ENCODE measurements at places on chromosomes 7 and 10.

GRCh38 chr7:130137207-130137606 is 66.9 kb downstream of the KLHDC10 start:
- no peak for DNase-seq

DNA sequence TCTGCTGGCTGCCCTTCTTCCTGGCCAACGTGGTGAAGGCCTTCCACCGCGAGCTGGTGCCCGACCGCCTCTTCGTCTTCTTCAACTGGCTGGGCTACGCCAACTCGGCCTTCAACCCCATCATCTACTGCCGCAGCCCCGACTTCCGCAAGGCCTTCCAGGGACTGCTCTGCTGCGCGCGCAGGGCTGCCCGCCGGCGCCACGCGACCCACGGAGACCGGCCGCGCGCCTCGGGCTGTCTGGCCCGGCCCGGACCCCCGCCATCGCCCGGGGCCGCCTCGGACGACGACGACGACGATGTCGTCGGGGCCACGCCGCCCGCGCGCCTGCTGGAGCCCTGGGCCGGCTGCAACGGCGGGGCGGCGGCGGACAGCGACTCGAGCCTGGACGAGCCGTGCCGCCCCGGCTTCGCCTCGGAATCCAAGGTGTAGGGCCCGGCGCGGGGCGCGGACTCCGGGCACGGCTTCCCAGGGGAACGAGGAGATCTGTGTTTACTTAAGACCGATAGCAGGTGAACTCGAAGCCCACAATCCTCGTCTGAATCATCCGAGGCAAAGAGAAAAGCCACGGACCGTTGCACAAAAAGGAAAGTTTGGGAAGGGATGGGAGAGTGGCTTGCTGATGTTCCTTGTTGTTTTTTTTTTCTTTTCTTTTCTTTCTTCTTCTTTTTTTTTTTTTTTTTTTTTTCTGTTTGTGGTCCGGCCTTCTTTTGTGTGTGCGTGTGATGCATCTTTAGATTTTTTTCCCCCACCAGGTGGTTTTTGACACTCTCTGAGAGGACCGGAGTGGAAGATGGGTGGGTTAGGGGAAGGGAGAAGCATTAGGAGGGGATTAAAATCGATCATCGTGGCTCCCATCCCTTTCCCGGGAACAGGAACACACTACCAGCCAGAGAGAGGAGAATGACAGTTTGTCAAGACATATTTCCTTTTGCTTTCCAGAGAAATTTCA is 1.7 kb downstream of the ADRB1 start:
- no peak for DNase-seq

DNA sequence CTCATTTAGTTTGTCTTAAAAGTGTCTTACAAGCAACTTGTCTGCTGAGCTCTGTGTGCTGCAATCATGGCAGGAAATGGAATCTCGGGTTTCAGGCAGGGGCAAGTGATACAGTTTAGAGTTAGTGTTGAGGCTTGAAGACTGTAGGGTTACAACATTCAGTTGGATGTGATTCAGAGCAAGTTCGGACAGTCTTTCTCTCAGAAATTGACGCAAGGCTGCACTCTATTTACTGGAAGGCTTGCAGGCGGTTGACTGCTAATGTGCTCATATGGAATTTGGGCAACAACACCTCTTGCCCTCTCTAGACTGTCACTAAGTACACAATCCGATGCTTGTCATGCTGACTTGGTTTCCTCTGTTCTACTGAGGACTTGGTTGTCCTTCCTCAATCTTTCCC is 161.7 kb upstream of the BMPER start:
- DNase-seq, result no peak

DNA sequence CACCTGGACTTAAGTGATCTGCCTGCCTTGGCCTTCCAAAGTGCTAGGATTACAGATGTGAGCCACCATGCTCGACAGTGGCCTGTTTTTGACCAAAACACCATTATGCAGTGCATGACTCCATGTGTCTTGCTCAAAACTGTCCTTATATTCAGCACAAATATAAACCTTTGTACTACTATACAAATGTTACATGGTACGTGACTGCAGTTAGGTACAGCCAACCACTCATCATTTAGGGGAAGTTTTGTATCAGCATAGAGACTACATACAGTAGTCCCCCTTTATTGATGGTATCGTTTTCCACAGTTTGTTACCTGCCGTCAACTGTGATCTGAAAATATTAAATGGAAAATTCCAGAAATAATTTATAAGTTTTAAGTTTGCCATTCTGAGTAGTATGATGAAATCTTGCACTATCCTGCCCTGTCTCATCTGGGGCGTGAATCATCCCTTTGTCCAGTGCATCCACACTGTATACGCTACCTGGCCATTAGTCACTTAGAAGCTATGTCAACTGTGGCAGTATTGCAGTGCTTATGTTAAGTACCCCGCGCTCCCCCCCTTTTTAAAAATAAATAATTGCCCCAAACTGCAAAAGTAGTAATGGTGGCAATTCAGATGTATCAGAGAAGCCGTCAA is 23.3 kb upstream of the ZNF282 start:
- no peak for DNase-seq

Data from GM12892 (cell line).